ENCODE measurements at places on chromosomes 6 and 20. TPM values are rescaled to one million over a fixed set of nuclear protein-coding genes. Genes with fewer than 3 reads are reported as not detected.

- H3K36me3 ChIP-seq: no peaks in the 10 kb centered on the region
- H3K27ac ChIP-seq: peak overlapping the region; percentile 99
- DNase-seq: no peak
- peaks cover 29% of the 10 kb centered on the region for H3K4me1 ChIP-seq
- H3K4me3 ChIP-seq: no peak overlapping the region
Observed at GRCh38 chr6:33577718-33578117, 2.4 kb downstream of the BAK1 start.

- no peaks in the 10 kb centered on the region for H3K27me3 ChIP-seq
- H3K27ac ChIP-seq: no peak overlapping the region
- no peak overlapping the region for H3K4me3 ChIP-seq
- no peak for DNase-seq
Observed at GRCh38 chr20:14957402-14957801, 620.0 kb upstream of the FLRT3 start.

SLC22A16 gene
- polyA plus RNA-seq: not detected

- H3K27me3 ChIP-seq: no peaks in the 10 kb centered on the region
- H3K4me3 ChIP-seq: no peak overlapping the region
- H3K4me1 ChIP-seq: peaks cover 65% of the 10 kb centered on the region
- H3K36me3 ChIP-seq: peaks cover 3% of the 10 kb centered on the region
Observed at GRCh38 chr6:136772685-136773472, 19.4 kb downstream of the MAP3K5 start.

NRSN1 gene
- not detected for polyA plus RNA-seq

BEND6 gene
- polyA plus RNA-seq: 0.34 TPM

GRCh38 chr20:16477632-16478031, 95.6 kb downstream of the KIF16B start:
- H3K4me1 ChIP-seq: peaks cover 7% of the 10 kb centered on the region
- H3K27ac ChIP-seq: peak overlapping the region; percentile 39
- H3K4me3 ChIP-seq: no peak overlapping the region

SIRPG gene
- polyA plus RNA-seq: 165 TPM

SNRPB gene
- 240 TPM for polyA plus RNA-seq

DNA sequence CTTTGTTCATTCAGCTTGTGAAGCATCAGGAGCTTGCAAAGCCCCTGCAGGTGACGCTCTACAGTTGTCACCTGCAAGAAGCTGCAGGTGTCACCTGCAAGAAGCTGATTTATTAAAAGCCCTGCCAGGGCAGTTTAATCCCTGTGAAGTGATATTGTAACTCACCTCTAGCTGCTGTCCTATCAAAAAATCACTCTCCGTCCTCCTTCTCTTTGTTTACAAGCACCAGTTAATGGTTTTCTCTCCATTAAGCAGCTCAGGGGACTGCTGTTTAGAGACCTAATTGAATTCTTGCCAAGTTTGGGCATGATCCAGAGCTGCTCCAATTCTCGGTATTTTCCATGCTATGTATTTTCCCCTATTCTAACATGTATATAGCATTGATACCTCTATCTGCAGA, 345.9 kb downstream of the ARHGAP18 start:
- H3K4me3 ChIP-seq: no peak overlapping the region
- no peak for DNase-seq
- no peak overlapping the region for H3K27ac ChIP-seq
- peaks cover 6% of the 10 kb centered on the region for H3K27me3 ChIP-seq
- H3K36me3 ChIP-seq: no peaks in the 10 kb centered on the region

DNA sequence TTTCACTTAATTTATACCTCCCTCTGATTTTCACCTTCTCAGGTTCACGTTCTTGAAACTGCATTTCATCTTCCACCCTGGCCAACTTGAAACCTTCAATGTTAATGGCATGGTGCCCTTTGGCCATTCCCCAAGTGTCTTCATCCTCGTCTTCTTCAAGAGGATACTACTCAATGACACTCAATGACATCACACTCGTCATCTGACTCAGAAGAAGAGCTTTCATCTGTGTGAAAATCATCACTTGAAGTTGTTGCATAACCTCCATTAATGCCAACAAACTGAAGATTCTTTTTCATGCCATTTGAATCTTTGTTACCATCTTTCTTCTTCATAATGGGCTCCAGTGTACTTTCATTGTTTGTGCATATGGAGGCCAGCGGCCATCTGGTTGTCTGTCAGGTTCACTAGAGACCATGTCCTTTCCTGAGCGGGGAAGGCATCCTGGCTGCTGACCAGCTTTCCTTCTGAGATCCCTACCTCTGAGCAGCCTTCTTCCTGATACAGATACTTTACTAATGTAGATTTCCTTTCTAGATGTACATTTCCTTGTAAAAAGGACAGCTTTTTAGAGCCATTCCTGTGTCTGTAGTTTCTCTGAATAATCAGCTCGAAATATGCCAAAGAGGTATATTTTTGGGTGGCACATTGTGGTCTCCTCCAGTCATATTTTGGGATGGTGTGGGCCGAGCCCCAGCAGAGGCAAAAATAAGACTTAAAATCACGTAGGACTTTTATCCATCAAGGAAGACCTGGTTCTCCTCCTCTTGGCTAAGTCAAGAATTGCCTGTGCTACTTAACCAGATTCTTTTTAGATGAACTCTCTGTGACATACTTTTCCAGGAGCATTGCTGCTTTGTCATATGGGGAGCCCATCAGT, 21.3 kb downstream of the TRMT6 start:
- peaks cover 5% of the 10 kb centered on the region for H3K4me1 ChIP-seq
- H3K36me3 ChIP-seq: no peaks in the 10 kb centered on the region
- no peak overlapping the region for H3K4me3 ChIP-seq

PPIL6 gene
- polyA plus RNA-seq: 1.7 TPM

DNA sequence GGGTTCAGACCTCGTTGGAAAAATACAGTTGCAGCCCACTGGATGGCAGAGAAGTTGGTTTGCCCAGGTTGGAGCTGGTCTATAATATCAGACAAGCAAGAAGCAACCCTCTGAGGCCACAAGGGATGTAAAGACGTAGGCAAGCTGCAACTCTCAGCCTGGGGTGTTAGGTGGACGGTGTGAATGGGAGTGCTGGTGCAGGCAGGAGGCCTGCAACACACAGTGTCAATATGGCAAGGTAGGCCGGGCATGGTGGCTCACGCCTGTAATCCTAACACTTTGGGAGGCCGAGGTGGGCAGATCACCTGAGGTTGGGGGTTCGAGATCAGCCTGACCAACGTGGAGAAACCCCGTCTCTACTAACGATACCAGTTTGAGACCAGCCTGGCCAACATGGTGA, 10.5 kb downstream of the VPS16 start:
- H3K4me1 ChIP-seq: peaks cover 7% of the 10 kb centered on the region
- no peak overlapping the region for H3K4me3 ChIP-seq
- H3K36me3 ChIP-seq: peaks cover 2% of the 10 kb centered on the region
- no peak for DNase-seq

- no peak overlapping the region for H3K4me3 ChIP-seq
- H3K36me3 ChIP-seq: no peaks in the 10 kb centered on the region
- peaks cover 9% of the 10 kb centered on the region for H3K4me1 ChIP-seq
- no peak overlapping the region for H3K27ac ChIP-seq
Observed at GRCh38 chr20:18284805-18285533, 3.4 kb upstream of the ZNF133 start.

DNA sequence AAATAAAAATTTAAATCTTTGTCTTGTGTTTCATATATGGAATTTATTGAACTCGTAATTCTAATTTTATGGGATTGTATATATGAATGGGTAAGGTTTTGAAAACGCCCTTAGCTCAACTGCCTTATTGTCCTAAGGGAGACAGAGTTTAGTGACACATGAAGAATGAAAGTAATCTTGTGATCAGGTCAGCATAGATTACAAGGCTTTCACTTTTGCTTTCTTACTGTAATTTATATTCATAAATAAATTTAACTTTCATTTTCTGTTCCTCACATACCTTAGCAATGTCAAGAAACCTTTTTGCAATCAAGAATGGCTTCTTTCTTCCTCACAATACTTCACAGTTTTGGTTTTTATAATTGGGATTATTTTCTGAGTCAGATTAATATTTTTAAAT, 14.4 kb downstream of the KPNA5 start:
- H3K27me3 ChIP-seq: no peaks in the 10 kb centered on the region
- no peak overlapping the region for H3K27ac ChIP-seq
- peak; percentile 13 for DNase-seq
- peaks cover 33% of the 10 kb centered on the region for H3K36me3 ChIP-seq

TBXT gene
- not detected for polyA plus RNA-seq

DNA sequence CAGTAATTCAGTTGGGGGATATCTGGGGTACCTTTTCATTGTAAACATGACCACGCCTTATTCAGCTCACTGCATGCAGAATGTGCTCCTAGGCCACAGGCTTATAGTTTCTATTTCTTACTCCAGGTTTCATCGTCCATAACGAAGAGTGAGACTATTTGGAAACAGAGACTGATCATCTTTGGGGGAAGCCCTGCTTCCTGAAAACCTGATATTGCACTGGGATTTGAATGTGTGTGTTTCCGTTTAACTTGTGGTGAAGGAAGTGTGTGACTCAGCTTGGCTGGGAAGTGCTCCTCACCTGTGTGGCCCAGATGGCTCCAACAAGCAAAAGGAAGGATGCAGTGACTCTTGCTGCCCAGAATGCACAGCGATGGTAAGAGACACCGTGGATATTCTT, 19.6 kb upstream of the LTV1 start:
- H3K27me3 ChIP-seq: no peaks in the 10 kb centered on the region
- no peaks in the 10 kb centered on the region for H3K36me3 ChIP-seq
- no peaks in the 10 kb centered on the region for H3K4me1 ChIP-seq
- DNase-seq: no peak

- H3K36me3 ChIP-seq: no peaks in the 10 kb centered on the region
- no peaks in the 10 kb centered on the region for H3K27me3 ChIP-seq
- H3K4me3 ChIP-seq: no peak overlapping the region
- no peak for DNase-seq
- H3K4me1 ChIP-seq: no peaks in the 10 kb centered on the region
Observed at GRCh38 chr6:13377054-13377758, 48.9 kb upstream of the TBC1D7 start.

DNA sequence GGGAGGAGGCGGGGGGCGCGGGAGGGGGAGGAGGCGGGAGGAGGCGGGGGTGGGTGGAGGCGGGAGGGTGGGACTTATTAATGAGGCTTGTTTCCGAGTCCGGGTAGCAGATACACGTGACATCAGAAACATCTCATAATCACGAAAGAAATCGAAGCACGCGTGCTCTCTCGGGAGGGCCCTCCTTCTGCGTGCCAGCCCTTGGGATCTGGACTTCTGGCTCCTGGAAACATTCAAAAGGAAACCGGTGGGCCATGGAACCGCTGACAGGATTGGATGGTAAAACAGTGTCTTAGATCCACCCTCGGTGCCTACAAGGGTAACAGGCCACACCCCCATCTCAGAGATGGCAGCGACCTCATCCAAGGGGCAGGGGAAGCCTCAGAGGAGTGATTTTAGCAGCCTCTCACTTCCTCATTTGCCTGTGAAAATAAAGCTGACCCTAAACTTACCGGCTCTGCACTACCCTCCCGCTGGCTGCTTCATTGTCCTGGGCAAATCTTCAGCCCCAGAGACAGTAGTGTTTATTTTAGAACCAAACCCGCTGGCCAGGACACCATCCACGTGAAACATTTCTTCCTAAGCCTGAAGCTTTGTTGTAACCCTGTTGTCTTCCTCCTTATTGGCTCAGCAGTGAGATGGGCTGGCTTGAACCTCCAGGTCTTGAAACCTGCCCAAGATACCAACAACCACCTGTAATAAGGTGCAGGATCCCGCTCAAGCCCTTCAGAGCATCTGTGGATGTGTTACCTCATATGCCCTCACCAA, 97.5 kb downstream of the PSMG4 start:
- H3K27me3 ChIP-seq: no peaks in the 10 kb centered on the region
- H3K4me3 ChIP-seq: peak overlapping the region; percentile 87
- peaks cover 57% of the 10 kb centered on the region for H3K4me1 ChIP-seq
- DNase-seq: peak; percentile 59

DNA sequence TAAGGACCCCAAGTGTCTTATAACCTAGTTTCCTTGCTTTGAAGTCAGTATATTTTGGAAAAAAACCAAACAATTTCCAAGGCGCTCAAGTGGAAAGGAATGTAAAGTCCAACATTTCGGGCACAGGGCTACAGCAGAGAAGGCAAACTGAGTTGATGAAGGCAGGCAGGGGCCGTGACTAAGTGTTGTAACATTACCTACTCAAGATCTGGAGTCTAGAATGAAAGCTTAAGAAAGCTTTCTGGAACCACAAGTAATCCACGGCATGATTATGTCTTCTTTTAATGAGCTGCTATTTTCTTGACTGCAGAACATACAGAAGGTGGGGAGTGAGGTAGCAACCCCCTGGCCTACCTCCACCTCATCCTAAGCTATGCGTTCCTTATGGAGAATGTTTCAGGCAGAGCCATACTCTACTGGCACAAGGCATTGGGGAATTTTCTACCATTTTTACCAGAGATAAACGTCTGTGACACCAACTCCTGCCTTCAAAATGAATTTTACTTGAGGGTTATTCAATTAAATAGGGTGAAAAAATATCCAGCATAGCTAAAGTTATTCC, 4.3 kb downstream of the PPP1R10 start:
- no peak for DNase-seq
- peaks cover 55% of the 10 kb centered on the region for H3K36me3 ChIP-seq
- H3K27me3 ChIP-seq: no peaks in the 10 kb centered on the region
- H3K4me1 ChIP-seq: peaks cover 80% of the 10 kb centered on the region

DNA sequence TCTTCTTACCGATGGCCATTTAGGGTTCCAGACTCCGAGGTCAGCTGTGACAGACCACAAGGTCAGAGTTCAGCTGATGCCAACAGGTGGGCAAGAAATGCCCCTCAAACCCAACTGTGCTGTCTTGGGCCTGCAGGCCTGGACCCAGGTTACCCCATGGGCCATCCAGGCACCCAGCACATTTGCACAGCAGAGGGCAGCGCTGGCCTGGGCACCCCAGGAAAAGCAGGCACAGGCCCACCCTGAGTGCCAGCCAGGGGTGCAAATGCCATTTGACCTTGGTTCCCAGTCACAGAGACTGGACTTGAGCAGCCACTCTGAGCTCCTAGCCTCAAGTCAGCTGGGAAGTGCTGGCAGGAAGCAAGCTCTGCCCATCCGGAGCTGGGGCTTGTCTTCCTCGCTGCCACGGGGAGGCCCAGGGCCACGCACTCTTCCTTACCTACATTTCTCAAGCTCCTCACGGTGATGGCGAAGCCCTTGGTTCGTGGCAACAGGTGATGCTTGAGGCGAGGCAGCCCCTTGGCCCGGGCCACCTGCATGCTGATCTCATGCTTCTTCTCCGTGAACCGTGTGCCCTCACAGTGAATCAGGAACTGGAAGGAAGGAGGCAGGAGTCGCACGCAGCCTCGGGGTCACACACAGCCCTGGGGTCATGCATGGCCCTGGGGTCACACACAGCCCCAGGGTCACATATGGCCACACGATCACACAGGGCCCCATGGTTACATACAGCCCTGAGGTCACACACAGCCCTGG, 120.8 kb downstream of the AGPAT4 start:
- no peaks in the 10 kb centered on the region for H3K27me3 ChIP-seq
- DNase-seq: no peak
- peaks cover 9% of the 10 kb centered on the region for H3K36me3 ChIP-seq
- no peak overlapping the region for H3K4me3 ChIP-seq
- H3K27ac ChIP-seq: no peak overlapping the region

GRCh38 chr6:54063228-54063539, 48.1 kb upstream of the MLIP start:
- no peaks in the 10 kb centered on the region for H3K4me1 ChIP-seq
- H3K27ac ChIP-seq: no peak overlapping the region

Data from naive thymus-derived CD8-positive, alpha-beta T cell (primary cell).